Tibial nerve (tissue), 4 donors: ENCODE measurements at places on chromosomes 1 and 21.

- DNase-seq = no peak
Observed at GRCh38 chr1:161945306-161946060, 78.2 kb downstream of the OLFML2B start.

DNA sequence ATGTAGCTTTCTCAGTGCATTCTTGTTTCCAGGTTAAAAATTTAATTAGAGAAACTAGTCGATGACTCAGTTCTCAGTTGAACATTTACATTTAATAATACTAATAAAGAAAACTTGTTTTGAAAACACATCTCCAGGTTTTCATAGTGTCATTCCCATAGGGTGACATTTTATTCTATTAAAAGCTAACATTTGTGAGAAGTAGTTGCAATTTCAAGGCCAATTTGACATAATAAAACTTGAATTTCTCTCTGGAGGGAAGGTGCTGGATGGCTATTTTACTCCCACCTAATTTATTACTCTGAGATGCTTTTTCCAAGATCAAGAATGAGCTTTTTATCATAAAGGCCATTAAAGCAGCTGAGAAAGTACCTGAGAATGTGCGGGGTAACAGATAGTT is 16.6 kb downstream of the HUNK start:
- DNase-seq = no peak

GRCh38 chr1:113786069-113786468 is 26.2 kb downstream of the RSBN1 start:
- no peak for DNase-seq

DNA sequence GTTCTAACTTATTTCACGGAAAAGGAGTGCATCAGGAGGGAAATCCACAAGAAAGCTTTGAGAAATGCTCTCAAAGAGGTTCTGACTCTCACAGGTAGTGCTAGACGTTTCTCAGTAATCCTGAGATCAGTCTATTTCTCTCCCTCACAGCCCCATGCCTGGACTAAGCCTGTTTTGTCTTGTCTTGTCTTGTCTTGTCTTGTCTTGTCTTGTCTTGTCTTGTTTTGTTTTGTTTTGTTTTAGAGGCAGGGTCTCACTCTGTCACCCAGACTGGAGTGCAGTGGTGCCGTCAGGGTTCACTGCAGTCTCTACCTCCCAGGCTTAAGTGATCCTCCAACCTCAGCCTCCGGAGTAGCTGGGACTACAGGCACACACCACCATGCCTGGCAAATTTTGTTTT is 133.3 kb upstream of the SGIP1 start:
- no peak for DNase-seq

DNA sequence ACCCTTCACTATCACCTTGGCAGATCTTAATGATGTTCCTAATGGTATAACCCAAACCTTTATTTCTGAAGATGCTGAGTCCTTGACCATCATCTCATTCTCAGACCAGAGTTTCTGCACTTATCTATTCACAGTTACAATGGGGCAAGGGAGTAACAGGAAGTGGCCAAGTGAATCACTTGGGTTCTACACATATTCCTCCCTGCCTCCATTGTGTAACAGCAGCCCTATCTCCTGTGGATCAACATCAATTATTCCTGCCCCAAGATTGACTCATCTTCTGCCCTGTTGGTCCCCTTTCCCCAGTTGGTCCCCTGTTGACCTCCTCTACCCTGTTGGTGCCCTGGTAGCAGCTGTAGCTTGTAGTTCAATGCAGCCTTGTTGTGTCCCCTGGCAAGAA is 10.3 kb upstream of the S100A7 start:
- no peak for DNase-seq

- no peak for DNase-seq
Observed at GRCh38 chr1:156474966-156475365, 25.6 kb downstream of the MEF2D start.

DNA sequence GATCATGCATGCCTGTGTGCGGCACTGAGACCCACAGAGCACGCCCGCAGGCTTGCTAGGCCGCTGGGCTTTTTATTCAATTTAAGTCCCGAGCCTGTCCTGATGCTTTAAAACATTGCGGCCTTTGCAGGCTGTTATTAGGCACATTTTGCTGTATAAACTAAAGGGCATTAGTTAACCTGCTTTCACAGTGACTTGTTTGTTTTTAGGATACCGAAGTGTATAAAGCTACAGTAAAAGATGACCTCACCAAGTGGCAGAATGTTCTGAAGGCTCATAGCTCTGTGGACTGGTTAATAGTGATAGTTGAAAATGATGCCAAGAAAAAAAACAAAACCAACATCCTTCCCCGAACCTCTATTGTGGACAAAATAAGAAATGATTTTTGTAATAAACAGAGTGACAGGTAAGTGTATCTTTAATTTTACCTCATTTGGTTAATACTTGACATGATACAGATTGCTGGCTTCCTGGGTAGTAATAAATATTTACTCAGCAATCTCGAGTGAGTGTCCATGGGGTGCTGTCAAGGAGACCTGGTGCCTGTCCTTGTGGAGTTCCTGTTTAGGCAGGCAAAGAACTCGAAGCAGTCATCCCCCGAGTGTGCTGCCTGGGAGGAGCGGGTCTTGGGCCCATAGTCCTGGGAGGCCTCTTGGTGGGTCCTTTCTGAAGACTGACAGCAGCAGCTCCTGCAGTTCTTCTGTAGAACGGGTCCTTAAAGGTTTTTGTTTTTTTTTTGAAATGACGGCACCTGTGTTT is 40.1 kb downstream of the TRAPPC10 start:
- DNase-seq = no peak

DNA sequence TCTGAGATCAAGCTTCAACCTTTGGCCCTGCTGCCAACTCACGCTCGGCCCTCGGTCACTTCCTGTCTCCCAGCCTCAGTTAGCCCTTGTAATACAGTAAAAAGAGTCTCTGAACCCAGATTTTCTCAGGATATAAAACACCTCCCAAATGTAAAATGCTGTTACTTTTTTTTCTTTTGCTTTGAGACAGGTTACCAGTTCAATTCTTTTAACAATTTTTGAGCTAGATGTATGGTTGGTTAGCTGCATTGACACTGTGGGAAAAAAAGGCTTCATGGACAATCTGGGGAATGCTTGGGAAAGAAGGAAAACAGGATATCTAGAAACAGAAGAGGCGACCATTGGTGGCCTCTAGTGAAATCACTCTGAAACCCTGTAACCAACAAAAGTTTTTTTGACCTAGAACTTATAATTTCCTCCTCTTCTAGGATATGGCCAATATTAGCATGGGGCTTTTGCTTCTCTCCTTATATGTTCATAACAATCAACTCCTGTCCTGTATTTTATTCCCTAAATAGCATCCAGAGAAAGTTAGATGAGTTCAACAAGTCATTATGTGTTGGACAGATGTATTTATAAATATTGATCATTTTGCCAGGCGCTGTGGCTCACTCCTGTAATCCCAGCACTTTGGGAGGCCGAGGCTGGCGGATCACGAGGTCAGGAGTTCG is 1.3 kb downstream of the CMPK1 start:
- DNase-seq = no peak

- DNase-seq = no peak
Observed at GRCh38 chr1:77553568-77554291, 128.7 kb downstream of the ZZZ3 start.

- DNase-seq = no peak
Observed at GRCh38 chr21:45319461-45320211, 31.9 kb upstream of the POFUT2 start.
